ENCODE measurements at places on chromosomes 4 and X.

DNA sequence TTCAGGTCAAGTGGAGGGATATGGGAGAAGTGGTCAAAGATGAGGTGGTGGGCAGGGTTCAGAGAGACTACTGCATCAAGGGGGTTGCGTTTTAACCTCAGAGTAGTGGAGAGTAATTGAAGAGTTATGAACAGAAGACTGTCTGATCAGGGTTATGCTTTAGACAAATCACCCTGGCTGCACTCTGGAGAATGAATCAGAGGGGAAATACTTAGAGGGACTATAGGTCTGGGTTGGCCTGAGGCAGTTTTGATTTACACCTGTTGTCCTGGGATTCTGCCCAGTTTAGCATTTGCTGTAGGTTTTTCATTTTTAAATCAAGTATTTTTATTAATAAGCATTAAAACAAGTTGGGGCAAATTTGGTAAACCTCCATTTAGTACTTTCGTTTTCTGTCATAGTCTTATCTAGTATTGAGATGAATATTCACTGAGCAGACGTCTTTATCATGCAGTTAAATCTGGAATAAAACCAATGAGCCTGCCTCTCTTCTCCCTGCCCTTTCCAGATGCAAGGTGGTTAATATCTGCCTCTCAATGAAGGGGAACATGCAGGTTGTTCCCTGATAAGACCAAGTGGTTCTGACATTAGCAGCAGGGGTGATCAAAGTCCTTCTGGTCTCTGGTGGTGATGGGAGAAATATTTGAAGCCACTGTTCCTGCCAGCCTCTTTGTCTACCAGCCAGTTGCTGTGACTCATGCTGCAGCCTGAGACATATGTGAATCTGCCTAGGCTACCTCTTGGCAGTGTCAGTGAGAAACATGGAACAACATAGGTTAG is 116.0 kb upstream of the RPS6KA3 start:
- no peak for DNase-seq

DNA sequence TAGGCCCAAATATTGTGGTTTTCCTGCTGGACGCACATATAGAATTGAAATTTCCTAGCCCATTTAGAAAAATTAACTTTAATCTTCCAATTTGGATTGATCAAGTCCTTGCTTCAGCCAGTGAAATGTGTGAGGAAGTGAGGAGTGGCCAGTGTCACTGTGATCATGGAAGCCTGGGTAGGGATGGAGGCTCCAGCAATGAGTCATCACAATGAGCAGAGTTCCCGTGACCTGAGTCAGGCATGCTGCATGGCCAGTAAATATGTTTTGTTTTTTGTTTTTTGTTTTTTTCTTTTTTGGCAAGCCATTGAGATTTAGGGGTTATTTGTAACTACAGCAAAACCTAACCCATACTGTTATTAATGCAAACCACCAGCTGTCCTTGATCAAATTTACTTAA is 52.1 kb downstream of the IDS start:
- DNase-seq = peak; percentile 10

GRCh38 chr4:139392797-139393196 is 61.1 kb upstream of the RAB33B start:
- no peak for DNase-seq

GRCh38 chrX:121052122-121052521 is 4.7 kb downstream of the GLUD2 start:
- DNase-seq = no peak

GRCh38 chr4:111666826-111667360 is 478.4 kb upstream of the FAM241A start:
- no peak for DNase-seq

GRCh38 chr4:75714011-75714410 is 10.4 kb upstream of the USO1 start:
- DNase-seq = no peak

- DNase-seq = no peak
Observed at GRCh38 chr4:130147641-130148040, 1051.7 kb downstream of the C4orf33 start.

- DNase-seq = peak; percentile 27
Observed at GRCh38 chr4:99845708-99846469, 29.3 kb downstream of the DAPP1 start.

DNA sequence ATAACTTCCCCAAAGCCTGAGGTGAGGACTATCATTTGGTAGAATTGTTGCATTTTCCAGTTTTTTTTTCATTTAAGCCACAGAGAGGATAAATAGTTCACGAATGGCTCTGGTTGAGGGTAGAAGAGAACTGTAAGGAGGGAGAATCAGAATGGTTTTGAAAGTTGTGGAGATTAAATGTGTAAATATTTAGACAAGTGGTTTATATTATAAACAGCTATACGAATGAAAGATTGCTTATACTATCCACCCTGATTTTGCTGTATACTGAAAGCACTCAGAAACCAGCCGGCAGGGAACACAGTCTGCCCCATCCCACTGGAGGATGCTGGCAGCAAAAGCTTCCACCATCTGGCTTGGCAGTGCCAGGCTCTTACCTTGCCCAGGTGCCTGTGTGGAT is 341.1 kb downstream of the RAPGEF2 start:
- DNase-seq = no peak

GRCh38 chr4:156764846-156765245 is 206.8 kb downstream of the PDGFC start:
- no peak for DNase-seq

DNA sequence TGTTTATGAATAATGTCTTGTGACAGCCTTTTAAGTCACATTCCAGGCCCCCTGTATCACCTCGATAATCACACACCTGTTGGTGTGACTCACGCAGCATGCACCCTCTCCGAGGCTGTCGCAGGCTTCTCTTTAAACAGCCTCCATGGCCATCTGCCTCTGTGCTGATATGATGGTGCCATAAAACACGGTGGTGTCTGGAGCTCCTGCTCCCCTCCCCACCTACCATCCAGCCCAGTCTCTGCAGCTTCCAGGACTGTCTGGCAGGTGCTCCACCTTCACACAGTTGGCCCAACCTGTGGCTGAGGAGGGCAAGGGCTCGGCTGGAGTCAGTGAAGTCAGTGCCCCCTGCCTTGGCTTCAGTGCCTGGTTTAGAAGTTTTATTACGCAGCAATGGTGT is 173.8 kb upstream of the RPL34 start:
- no peak for DNase-seq

GRCh38 chr4:72553540-72554337 is 15.3 kb downstream of the ADAMTS3 start:
- DNase-seq = no peak

DNA sequence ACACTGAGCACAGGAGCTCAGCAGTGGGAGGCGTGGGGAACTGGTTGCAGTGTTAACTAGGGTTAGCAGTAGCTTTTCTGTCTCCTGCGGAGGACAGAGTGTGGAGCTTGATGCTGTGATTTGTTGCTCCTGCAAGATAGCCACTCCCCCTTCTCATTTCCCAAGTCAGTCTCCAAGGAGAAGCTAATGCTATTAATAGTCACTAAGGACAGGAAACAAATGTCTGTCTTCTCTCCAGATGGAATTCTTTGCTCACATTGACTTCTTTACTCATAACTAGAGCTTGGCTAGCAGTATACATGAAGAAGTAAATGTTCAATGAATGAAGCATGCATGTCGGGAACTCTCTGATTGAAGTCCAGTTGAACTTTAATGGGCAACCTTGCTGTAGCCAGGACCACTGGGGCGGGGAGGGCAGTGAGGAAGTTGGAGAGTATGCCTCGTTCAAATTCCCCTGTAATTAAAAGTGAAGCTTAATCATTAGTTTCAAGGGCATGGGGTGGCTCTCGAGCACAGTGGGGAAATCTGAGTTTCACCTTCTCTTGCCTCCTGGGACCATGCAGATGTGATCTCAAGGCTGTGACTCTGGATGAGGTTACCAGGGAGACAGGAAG is 156.6 kb upstream of the SCML1 start:
- DNase-seq = no peak

GRCh38 chr4:38124961-38125360 is 164.8 kb downstream of the PTTG2 start:
- DNase-seq = no peak

DNA sequence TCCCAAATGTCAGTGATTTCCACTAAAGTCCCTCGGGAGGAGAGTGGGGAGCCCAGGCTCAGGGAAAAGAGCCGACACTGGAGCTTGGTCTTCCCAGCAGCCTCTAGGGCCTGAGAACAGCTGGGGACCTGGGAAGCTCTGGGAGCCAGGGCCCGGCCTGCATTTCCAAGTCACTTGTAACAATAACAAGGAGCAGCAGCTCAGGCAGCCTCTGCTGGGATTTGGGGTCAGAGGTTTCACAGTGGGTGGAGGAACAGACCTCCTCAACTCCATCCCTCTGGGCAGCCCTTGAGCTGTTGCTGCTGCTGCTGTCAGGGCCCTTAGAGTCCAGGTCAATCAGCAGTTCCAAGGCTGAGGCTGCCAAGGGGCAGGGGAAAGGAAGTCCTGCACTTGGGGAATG is 11.1 kb downstream of the STARD8 start:
- no peak for DNase-seq

DNA sequence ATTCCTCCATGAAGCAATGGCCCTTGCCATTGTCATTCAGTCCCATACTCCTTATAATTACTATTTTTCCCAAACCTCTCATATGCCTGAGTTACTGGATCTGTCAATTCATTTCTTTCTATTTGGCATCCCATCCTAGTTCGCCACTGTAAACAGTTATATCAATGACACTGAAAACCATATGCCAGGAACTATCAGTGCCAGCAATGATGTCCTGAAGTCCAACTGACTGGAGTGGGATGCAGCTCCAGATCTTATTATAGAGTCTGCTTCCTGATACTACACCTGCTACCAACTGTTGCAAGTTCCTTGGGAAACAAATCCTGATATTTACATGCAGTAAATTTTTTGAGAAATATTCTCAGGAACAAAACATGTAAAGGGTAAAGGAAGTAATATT is 27.0 kb upstream of the BANK1 start:
- DNase-seq = no peak
